ENCODE measurements at places on chromosomes 12 and 14.
A peak's percentile ranks its signal among the peaks of the same experiment; 100 is the strongest.

DNA sequence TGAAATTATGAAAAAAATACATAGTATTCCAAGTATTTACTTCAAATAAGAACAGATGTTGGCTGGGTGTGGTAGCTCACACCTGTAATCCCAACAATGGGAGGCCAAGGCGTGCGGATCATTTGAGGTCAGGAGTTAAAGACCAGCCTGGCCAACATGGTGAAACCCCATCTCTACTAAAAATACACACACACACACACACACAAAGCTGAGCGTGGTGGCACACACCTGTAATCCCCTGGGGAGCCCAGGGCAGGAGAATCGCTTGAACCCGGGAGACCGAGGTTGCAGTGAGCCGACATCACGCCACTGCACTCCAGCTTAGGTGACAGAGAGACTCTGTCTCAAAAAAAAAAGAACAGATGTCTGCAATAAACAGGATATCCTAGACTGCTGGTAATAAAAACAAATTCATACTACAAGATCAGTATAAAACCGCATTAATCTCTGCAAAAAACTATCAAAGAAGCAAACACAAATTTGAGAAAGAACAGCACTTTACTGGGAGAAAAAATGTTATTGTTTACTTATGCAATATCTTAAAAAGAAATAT is 23.8 kb downstream of the EEA1 start:
- no peak for DNase-seq

GRCh38 chr12:80802652-80803400 is 86.1 kb downstream of the MYF5 start:
- no peak for DNase-seq

- DNase-seq: no peak
Measured at GRCh38 chr12:116692605-116693004, 45.3 kb downstream of the SPRING1 start.

- DNase-seq: no peak
Measured at GRCh38 chr12:53465679-53466078, 13.8 kb downstream of the PCBP2 start.

DNA sequence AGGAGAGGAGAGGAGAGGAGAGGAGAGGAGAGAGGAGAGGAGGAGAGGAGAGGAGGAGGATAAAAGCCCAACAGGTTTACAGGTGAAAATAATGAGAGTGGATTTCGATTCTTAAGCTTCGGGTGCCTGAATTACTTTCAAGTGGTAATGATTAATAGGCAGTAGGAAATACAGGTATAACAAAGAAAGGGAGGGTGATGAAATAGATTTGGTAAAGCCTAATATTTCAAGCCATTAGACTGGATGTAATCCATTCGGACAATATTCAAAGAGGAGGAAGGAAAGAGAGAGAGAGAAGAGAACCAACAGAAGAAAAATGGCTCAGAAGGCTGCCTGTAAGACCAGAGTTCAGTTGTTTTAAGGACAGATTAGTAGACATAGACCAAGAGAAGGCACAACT is 76.6 kb downstream of the RASSF9 start:
- no peak for DNase-seq

GRCh38 chr12:10511756-10512355 is 6.2 kb downstream of the EIF2S3B start:
- no peak for DNase-seq

- DNase-seq: no peak
Measured at GRCh38 chr12:1553987-1554982, 40.1 kb downstream of the FBXL14 start.

DNA sequence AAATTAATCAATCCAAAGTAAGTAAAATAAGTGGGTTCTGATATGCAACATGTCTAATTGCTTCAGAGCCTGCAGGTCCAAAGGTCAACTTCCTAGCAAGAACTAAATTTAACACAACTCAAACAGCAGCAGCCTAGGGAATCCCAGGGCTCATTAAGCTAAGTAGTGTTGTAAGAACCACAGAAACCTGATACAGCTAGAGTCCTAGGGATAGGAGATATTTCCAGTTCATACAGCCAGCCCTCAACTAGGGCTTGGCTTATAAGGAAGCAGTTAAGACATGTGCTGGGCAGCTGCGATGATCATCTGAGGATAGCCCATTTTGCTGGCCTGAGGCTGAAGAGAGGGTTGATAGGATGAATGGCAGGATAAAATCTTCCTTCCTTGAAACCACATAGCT is at the start of gene OR4Q3:
TSS of gene OR4Q3 (plus strand) at position 316 of the 400 bp plus-strand sequence.
- DNase-seq: no peak

GRCh38 chr12:85461127-85461526 is 181.1 kb downstream of the ALX1 start:
- DNase-seq: no peak

DNA sequence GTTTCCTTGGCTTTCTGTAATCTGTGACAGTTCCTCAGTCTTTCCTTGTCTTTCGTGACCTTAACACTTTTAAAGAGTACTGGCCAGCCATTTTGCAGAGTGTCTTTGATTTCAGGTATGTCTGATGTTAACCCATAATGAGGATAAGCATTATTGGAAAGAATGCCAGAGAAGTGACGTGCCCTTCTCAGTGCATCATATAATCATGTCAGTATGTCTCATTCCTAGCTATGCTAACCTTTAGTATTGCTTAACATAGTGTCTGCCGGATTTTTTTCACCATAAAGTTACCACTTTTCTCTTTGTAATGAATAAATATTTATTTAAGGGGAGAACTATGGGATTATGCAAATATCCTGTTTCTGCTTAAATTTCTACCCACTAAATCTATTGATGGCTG is 28.5 kb downstream of the RERG start:
- DNase-seq: no peak

DNA sequence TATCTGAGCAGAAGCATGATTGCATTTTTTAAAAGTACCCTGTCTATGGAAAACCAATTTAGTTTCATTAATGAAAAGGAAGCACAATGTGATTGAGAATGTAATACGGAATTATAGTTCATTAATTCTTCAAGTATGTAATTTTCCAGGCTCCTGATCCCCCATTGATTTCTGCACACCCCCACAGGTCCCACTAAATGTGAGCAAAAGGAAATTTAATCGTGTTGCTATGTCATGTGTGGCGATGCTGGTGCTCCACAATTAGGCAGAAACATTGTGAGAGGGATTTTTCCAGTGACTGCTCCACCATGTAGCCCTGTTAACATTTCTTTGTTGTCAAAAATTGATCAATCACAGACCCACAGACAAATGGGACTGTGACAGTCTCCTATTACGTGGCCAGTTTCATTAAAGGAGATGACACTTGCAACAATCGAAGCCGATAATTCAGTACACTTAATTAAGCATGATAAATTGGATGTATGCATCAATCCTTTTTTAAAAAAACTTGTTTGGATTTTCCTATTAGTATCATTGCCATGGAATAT is 306.0 kb downstream of the NELL2 start:
- DNase-seq: no peak

- no peak for DNase-seq
Measured at GRCh38 chr12:44114906-44115305, 279.0 kb downstream of the TMEM117 start.

- DNase-seq: no peak
Measured at GRCh38 chr12:40034712-40035111, 71.2 kb downstream of the SLC2A13 start.

- no peak for DNase-seq
Measured at GRCh38 chr12:79661629-79662028, 29.1 kb downstream of the PAWR start.

DNA sequence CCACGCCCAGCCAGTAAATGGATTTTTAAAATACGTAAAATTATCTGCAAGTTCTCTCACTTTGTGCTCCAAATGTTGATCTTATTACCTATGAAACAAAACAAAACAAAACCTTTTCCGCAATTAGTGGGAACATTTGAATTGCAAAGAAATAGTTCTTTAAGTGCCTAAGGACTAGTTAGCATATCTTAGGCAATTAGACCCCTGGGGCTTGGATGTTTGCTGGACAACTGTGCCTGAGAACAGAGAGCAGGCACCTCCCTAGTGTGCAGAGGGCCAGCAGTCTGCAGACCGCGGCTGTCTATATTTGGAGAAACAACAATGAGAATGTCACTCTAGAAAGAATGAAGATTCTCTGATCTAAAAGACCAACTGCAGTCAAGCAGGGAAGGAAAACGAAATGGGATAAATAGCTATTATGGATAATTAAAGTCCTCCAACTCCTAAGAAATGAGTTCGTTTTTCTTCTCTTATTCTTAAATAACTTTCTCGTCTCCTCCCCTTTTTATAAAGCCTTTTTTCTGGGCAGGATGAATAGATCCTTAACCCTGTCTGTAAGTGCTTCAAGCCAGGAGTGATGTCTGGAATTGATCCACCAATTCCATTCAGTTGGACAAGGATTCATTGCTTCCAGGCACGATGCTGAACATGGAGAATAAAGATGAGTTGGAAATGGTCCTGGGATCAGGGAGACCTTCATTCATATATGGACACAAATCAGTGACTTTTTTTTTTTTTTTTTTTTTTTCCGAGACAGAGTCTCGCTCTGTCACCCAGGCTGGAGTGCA is 16.2 kb downstream of the SLC17A8 start:
- DNase-seq: no peak

GRCh38 chr14:28762303-28762954 is 4.2 kb upstream of the FOXG1 start:
- no peak for DNase-seq

DNA sequence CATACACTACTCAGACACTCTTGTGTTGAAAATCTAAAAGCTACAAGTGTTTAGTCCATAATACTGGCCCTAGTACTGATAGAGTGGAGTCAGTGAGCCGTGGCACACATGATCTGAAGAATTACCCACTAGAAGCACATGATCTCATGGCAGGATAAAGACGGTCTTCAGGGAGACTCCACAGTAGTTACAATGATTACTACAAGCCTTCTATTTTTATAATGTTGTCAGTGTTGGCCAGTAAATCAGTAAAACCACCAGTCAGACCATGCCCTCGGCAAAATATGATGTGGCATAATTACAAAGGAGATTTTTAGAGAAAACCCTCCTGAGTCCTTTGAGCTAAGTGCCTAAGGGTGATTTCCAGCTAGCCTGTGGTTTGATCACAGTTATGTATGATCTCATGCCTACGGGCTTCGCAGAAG is 114.9 kb downstream of the PDZRN4 start:
- no peak for DNase-seq

GRCh38 chr12:130953771-130954543 is at the start of gene ADGRD1:
Gene ADGRD1, plus strand, starts transcription at chr12:130953907. Its CDS starts 559 bp downstream, at chr12:130954466.
- peak; percentile 48 for DNase-seq

- DNase-seq: no peak
Measured at GRCh38 chr12:111012918-111013317, 92.5 kb upstream of the MYL2 start.

DNA sequence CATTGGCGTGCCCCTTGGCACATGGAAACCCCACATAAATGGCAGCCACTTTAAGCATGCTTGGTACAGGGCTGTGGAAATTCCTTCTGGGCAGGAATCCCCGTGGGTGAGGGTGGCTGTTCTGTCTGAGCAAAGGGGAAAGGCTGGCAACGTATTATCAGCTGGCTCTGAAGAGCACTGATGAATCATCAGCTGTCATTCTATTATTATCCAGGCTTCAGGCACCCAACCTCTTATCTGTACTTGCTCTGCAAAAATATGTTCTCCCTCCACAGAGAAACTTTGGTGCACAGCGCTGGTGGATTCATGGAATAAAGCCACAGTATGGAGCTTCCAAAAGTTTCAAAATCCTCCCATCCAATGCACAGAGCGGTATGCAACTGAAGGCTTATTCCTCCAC is 167.1 kb downstream of the TBX5 start:
- peak; percentile 75 for DNase-seq

- no peak for DNase-seq
Measured at GRCh38 chr14:65302571-65303189, 109.8 kb upstream of the FUT8 start.

Measured in fibroblast of pulmonary artery (primary cell).